ENCODE measurements at places on chromosomes 1 and 21.
A peak's percentile ranks its signal among the peaks of the same experiment; 100 is the strongest.

DNA sequence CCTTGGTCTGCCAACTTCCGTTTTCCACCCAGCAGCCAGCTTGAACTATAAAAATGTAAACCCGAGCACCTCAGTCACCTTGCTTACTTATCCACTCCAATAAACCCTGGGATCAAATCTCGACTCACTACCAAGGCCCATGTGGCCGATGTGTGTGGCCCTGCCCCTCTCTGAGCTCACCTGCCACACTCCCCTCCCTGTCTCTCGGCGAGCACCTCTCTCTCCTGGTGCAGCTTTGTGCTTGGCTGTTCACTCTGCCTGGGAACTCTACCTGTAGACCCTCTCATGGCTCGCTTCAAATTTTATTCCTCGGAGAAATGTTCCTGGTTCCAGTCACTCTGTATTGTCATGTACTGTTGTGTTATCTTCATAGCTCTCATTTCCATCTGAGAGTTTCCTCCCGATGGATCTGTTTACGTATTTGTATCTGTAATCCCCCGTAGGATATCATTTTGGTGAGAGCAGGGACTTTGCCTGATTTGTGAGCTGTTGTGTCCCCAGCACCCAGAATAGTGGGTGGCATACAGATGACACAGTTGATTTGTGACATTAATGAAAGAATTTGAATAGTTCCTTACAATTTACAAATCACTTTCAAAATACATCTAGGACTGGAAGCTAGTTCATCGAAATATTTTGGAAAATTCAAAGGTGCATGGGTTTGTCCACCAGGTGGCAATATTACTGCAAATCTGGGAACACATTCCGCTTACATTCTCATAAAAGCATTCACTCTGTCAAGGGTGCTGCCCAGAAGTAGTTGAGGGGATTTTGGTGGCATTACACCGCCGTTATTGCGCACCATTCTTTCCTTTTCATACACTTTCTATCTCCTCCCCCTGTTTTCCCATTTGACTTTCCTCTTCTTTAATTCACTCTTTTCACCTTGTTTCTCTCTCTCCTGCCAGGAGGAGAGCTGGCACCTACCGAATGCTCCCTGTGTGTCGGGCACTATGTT, 95.3 kb downstream of the ABCA4 start:
- peak; percentile 43 for DNase-seq

GRCh38 chr1:66599899-66600737, 66.2 kb downstream of the SGIP1 start:
- DNase-seq, result no peak

GRCh38 chr21:42991992-42992740, 17.8 kb downstream of the PKNOX1 start:
- peak; percentile 30 for DNase-seq

DNA sequence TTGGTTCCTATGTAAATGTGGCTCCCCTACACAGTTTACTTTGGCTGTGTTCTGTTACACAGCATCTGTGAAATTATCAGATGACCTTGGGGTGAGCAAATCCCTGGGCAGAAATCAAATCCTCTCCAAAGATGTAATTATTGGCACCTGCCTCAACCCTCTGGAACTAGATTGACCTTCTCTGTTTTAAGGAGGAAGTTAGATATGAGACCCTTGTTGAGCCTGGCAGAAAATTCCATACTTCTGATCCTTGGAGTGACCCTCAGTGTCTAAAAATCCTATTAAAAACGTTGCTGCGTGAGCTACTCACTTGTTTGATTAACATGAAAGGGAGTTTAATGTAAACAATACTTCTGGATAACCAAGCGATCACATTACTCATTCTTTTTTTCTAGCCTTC, 122.0 kb downstream of the CLIC6 start:
- no peak for DNase-seq

DNA sequence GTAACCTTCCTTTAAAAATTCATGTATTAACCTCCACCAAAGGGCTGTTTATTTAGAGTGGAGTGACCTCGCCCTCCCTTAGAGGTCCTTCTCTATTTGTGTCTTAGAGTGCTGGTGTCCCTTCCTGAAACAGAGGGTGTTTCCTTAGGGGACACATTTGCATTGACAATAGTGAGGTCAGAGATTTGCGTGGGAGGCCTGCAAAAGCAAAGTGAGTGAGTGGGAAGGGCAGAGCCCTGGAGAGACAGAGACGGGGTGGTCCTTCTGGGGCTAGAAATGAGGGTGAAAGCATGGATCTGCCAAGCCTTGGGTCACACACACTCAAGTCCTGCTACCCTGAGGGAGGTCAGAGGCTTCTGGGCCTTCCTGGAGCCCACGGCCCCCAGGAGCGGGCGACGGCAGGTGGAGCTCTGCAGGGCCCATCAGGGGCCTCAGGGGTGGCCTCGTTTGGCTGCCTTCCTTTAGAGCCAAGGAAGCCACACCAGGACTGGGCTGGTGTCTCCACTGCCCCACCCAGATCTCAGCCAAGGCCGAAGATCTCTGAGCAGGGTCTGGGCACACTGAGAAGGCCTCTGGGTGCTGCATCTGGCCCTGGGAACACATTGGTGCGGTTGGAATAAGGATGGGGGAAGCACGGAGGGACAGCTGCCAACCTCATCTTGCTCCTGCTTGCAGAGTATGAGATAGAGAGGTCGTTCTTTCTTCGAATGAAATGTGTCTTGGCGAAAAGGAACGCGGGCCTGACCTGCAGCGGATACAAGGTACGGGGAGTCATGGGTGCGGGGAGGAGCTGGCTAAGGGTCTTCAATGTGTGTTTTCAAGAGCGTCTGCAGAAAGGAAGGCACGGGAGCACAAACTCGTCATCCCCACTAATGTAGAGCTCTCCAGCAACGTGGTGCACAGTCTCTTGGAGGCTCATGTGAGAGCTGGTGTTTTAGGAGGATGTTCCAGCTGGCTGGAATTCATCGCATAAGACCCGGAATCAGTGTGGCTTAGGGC, 23.8 kb downstream of the SIM2 start:
- no peak for DNase-seq

DNA sequence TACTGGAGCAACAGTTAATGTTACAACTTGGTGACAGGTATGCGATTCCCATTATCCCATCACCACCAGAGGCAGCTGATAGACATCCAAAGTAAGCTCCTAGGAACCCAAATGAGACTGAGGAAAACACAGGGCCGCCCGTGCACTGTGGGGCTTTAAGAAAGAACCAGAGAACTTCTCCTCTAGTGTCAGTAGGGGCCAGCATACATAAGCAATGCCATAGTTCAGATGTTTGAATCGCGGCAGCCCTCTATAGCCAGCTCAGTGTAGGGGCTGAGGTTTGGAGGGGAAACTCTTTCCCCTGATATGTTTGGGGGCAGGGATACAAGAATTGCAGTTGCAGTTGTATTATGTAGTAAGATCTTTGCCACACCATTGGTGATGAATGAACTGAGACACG, 593.3 kb upstream of the NCAM2 start:
- DNase-seq, result no peak

DNA sequence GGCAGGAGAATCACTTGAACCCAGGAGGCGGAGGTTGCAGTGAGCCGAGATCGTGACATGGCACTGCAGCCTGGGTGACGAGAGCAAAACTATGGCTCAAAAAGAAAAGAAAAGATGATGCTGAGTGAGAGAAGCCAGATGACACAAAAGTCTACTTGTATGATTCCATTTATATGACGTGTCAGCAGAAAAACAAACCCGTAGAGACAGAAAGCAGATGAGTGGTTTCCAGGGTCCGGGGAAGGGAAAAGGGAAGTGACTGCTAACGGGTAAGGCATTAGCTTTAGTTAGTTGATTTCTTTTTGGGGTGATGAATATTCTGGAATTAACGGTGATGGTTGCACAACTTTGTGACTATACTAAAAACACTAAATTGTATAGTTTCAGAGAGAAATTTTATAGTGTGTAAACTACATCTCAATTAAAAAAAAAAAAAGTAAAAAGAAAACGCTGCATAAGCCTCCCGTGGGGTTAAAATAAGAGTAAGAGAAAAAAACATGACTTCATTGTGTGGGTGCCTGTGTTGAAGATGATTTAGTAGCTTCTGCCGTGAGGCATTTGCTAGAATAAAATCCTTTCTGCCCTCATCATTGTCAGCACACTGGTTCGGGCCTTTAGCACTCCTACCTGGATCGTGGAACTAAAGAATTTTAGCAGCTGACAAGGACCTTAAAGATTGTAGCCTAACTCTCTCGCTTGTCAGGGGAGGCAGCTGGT, 24.7 kb upstream of the ATP5PO start:
- no peak for DNase-seq

DNA sequence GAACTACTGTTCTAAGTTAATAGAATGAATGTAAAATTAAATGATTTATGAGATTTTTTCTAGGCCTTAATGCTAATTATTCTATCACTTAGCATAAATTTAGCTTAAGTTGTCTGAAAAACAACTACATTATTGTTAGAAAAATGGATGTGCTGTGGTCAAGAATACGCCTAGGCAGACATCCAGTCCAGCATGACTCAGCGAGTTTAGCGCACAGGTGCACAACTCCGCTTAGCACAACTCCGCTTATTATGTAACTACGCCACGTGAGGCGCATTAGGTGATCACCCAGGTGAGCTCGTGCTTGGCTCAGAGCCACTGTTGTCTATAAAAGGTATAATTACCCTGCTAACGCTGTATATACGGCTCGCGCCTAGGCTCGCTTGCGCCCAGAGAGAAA, 1043.6 kb upstream of the ADGRL4 start:
- DNase-seq, result no peak

DNA sequence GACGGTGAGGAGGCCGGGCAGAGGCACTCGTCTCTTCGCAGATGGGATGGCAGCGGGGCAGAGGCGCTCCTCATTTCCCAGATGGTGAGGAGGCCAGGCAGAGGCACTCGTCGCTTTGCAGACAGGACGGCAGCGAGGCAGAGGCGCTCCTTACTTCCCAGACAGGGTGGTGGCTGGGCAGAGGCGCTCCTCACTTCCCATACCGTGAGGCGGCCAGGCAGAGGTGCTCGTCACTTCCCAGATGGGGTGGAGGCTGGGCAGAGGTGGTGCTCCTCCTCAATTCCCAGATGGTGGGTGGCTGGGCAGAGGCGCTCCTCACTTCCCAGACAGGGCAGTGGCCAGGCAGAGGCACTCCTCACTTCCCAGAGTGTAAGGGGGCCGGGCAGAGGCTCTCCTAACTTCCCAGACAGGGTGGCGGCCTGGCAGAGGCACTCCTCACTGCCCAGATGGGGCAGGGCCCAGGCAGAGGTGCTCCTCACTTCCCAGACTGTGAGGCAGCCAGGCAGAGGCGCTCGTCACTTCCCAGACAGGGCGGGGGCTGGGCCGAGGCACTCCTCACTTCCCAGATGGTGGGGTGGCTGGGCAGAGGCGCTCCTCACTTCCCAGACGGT, 9.9 kb downstream of the TCHHL1 start:
- no peak for DNase-seq

GRCh38 chr1:3504151-3504821, 49.8 kb downstream of the ARHGEF16 start:
- DNase-seq, result peak; percentile 44

GRCh38 chr21:43813656-43813980, 24.2 kb downstream of the RRP1 start:
- no peak for DNase-seq

- peak; percentile 33 for DNase-seq
These were observed 1.1 kb upstream of the SYNC start for GRCh38 chr1:32703479-32704291.

DNA sequence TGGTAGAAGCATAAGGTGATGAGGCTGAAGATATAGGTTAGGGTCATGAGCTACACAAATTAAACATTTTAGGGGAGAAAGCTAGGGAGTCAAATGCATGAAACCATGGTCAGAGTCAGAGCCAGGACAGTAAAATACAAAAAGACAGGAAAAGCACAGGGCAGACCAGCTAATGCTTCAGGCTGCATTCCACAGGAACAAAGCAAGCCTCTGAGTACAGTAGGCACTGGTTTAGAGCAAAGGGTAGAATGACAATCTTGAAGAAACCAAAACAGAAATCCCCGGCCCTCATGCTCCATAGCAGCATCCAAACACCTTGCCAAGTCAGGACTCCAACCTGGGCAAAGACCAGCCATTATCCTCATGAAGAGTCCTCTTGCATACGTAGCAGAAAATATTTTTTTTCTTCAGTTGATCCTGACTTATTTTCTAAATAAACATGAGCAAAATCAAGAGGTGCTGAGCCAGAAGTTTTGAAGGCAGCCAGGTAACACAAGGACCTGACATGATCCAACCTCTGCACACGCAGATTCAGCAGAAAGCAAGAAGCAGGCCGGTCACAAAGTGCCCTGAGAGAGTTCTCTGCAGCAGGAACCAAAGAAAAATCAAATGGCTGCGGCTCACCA, 273.1 kb downstream of the TTLL7 start:
- DNase-seq, result peak; percentile 57

DNA sequence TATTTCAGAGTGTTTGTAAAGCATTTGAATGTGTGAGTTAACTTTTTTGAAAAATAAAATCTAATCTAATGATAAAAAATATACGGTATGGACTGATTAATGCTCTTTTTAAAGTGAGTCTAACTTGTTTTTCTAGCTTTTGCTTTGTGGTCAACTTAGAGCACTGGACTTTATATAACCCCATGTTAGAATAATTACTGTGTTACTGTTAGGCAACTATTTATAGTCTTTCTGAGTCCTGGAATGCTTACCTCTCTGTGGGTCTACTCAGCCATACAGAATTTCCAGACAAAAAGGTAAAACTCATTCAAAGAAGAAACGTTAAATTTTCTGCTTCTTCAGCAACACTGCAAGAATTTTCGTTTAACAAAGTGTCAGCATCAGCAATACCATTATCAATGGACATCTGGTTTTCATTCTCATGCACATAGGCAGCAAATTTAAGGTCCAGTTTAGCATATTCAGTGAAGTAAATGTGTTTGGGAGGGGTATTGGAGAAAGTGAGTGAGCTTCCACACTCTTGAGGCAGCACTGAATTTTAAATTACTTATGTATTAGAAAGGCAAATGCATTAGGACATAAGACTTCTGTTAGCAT, 664.7 kb upstream of the NEGR1 start:
- DNase-seq, result no peak

GRCh38 chr21:45176141-45176540, 101.8 kb downstream of the ADARB1 start:
- DNase-seq, result no peak

GRCh38 chr21:42302794-42303193, 12.4 kb downstream of the TFF3 start:
- no peak for DNase-seq

GRCh38 chr1:1419813-1420653, 1.0 kb downstream of the ANKRD65 start:
- peak; percentile 17 for DNase-seq

- no peak for DNase-seq
These were observed 71.0 kb downstream of the ST6GALNAC5 start for GRCh38 chr1:76938304-76938703.

DNA sequence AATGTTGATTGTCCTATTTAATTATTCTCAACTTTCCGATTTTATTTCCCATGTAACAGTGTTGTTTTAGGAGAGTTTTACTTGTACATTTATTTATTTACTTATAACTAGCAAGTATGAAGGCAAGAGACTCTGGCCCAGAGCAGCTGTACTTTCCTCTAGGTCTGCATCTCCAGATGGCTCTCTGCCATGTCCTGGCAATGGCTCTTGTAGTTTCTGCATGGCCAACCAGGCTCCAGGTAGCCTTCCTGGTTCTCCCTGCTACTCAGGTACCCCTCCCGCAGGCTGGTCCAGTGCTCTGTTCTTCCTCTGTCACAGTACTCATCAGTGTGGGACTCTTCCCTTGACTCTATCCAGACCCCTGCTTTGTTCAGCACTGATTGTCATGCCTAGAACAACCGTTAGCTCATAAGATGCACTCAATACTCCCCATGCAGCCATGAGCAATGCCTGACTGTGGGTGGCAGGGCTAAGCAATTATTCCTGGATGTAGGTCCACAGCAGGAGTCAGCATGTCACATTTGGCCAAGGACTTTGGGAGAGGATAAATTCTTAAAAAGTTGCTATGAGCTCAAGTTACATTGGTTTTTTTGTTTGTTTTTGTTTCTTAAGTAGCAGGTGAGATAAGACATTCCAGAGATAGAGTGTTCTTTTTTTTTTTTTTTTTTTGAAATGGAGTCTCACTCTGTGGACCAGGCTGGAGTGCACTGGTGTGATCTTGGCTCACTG, 10.9 kb upstream of the IL20 start:
- DNase-seq, result peak; percentile 93

Measured in thyroid gland (tissue), 4 donors.